ENCODE measurements at places on chromosomes 6 and 20. TPM values are rescaled to one million over a fixed set of nuclear protein-coding genes. Genes with fewer than 3 reads are reported as not detected.

THEMIS gene
- polyA plus RNA-seq, result not detected

HDGFL1 gene
- not detected for polyA plus RNA-seq

DNAAF9 gene
- 10.1 TPM for polyA plus RNA-seq

LAMA4 gene
- polyA plus RNA-seq, result 157 TPM

MUCL3 gene
- 2.7 TPM for polyA plus RNA-seq
